ENCODE measurements at places on chromosomes 2 and 18.

- DNase-seq = peak; percentile 83
Measured at GRCh38 chr2:159202568-159203071, 83.9 kb downstream of the WDSUB1 start.

- DNase-seq = peak; percentile 22
Measured at GRCh38 chr18:9535430-9535991, 60.2 kb downstream of the RALBP1 start.

GRCh38 chr18:24446953-24447538, 13.4 kb upstream of the HRH4 start:
- no peak for DNase-seq

DNA sequence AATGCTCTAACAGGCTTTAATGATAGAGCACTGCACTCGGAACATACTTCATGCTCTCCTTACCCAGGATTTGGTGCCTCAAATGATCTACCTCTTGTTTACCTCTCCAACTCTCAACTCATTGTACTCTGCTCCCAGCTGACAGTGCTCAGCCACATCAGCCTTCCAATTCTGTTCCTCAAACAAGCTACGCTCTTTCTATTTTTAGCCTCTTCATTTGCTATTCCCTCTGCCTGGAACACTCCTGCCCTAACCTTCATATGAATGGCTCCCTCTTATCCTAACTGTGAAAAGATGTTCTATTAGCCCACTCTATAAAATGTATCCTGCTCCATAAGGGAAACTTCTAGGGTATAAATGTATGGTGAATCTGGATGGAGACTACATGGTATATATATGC, 42.5 kb downstream of the PIGN start:
- no peak for DNase-seq

- no peak for DNase-seq
Measured at GRCh38 chr2:13714466-13714865, 918.1 kb upstream of the LRATD1 start.

DNA sequence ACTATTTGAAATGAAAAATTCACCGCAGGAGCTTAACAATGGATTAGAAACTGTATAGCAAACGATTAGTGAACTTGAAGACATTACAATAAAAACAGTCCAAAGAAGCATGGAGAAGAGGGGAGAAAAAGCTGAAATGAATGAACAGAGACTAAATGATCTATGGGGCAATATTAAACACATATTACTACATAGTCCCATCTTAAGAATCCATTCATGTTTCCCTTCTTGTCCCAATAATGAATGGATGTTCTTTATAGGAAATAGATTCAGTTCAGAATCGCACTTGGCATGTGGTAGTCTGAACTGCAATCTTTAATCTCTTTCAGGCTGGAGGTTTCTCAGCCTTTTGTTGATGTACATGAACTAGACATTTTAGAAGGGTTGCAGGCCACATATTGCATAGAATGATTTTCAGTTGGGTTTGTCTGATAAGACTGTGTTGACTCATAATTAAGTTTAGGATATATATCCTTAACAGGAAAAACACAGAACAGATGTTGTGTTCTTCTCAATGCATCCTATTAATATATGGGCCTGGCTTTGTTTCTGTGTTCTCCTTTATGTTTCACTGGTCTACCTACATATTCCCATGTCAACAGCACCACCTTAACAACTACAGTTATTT, 27.9 kb downstream of the CCDC88A start:
- no peak for DNase-seq

DNA sequence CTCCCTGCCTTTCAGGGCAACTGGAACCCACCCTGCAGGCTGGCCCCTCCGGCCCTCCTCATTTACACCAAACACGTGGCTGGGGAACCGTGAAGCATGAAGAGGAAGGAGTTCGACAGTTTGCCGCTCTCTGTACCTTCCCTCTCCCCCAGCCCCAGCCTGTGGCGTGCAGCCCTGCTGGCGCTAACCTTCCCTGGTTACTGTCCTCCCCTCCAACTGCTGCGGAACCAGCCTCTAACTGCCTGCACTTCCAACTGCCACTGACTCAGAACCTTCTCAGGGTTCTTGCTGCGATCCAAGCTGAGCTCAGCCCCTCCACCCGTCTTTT, 19.2 kb upstream of the GNAL start:
- no peak for DNase-seq

GRCh38 chr18:35524226-35524625, 26.5 kb upstream of the INO80C start:
- peak; percentile 83 for DNase-seq

GRCh38 chr2:45674035-45674816, 22.8 kb downstream of the PRKCE start:
- no peak for DNase-seq

DNA sequence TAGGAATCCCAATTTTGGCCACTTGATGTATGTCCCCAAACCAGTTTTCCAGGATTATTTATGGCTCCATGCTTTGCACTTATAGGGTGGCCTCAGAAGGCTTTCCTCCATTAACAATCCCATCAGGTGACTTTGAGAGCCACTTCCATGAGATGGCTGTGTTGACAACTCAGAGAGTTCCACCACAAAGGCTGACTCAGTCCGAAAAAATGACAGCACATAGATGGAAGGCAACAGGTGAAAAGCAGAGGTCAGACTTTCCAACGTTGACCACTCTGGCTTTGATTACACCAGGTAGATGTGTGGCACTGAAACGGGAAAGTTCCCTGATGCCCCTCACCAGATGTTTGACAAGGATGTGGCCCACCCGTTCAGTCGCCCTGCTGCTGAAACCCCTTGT, 431.4 kb upstream of the TNP1 start:
- DNase-seq = peak; percentile 42

GRCh38 chr2:133044556-133044955, 374.6 kb upstream of the LYPD1 start:
- no peak for DNase-seq

- DNase-seq = peak; percentile 55
Measured at GRCh38 chr2:241314226-241315092, 1.0 kb downstream of the HDLBP start.

- DNase-seq = no peak
Measured at GRCh38 chr18:11960743-11961380, 20.4 kb upstream of the IMPA2 start.

GRCh38 chr2:129061069-129061768, 742.6 kb upstream of the HS6ST1 start:
- no peak for DNase-seq

- DNase-seq = no peak
Measured at GRCh38 chr2:234805836-234806235, 146.0 kb upstream of the SH3BP4 start.

DNA sequence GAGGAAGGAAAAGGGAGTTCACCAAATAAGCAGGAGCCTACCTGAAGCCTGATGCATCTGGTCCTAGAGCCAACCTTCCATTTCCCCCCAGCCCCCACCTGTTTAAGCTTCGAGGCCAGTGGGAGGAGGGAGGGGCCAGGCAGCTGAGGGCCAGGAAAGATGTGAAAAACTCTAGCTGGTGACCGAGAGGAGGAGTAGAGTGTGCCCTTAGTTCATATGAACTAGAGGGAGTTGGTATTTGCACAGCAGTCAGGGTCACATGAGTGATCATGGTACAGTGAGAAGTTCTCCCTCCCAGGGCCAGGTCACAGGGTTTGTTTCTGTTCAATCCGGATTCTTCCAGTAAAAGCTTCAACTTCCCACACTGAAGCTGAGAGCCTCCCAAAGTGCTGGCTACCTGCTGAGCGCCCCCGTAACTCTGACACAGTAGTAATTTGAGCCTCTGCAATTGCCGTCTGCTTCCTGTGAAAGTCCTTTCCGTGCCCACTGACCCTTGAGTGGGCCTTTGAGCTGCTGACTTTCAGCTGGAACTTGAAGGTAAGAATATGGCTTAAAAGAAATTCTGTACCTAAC, at the start of gene SULT1C2:
Gene SULT1C2, plus strand, starts transcription at position 362 of the 573 bp plus-strand sequence. CDS start 4,773 bp downstream, outside the sequence.
- peak; percentile 99 for DNase-seq

DNA sequence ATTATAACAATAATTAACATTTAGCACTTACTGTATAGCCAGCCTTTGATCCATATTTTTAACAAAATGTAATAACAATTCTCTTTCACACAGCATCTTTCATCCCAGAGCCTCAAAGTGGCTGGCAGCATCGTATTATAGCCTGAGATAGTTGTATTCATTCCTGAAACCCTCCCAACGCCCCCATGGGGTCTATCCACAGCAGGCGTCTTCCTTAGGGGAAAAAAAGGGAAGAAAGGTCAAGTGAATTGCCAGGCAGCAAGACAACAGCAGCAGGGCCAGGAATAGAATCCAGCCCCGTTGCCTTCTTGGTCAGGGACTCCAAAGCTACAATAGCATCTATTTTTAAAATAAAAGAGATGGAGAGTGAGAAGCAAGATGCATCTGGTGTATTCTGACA, 424.4 kb upstream of the ID2 start:
- no peak for DNase-seq

DNA sequence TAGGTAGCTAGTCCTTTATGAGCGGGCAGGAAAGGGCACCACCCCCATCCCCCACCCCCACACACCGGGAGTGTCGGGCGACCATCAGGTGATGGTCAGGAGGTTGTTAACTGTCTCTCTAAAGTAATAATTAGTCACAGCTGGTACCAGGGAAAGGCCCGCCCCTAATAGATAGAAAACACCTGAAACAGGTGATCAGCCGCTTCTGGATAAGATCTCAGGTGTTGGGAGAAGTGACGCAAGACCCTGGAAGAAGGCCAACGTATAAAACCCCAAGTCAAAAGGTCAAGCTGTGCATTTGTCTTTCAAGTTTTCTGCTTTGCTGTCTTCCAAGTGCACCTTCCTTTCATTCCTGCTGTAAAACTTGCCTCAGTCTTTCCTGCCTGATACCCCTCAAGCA, 59.6 kb upstream of the LINC00305 start:
- no peak for DNase-seq

DNA sequence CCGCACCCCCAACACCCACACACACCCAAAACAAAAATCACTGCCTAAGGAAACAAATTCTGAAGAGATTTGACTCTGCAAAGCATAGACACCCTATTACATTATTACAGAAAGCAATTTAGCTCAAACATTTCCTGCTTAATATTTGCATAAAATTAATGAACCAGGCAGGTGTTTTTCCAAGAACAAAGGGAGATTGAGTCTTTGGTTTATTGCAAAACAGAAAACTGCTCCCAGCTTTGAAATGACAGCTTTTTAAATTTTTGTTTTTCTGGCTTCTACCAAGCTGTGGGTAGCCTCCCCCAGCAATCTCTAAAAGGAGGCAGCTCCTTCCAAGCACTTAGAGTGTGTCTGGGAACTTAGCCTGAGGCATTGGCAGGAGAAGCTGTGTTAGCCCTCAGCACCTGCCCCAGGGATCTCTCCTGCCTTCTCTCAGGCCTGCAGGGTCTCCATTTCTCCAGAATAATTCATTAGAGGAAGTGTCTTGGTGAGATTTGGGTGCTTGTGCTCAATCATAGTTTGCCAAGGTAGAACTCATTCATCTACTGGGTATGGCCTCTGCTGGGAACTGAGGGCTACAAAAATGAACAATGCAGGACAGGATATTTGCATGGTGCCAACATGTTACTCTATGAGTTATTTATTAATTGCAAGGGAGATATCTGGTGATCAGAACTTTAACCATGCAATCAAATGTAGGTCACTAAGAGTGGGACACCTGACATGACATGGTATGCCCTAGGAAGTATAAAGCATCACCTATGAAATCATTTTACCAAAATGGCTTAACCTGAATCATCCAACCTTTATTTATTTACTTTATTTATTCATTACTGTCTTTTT, 58.7 kb downstream of the B3GNT2 start:
- peak; percentile 86 for DNase-seq

GRCh38 chr2:208306291-208306690, 40.2 kb downstream of the PIKFYVE start:
- DNase-seq = no peak

DNA sequence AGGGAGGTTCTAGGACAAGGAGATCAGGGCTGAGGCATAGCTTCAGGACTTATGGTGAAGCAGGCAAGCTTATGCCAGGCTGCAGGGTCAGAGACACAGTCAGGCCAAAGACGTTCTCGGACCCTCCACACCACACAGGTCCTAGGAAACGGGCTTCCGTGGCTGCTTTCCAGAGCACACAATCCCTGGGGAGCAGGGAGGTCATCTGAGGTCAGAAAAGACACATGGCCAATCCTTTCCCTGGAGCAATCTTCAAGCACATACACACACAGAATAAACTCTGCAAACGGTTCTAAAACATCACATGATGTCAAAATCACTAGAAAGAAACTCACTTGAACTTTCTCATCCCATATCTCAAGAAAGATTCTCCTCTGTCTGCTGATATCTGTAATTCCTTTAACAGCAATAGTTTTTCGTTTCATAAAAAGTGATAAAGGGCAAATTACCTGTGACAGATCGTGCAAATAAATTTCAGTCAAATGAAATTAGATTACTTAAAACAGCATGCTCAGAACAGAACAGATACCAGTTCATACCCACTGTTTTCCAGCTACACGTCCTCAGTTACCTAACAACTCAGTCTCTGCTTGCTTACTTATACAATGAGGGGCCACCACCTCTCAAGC, 63.9 kb downstream of the MBOAT2 start:
- no peak for DNase-seq

DNA sequence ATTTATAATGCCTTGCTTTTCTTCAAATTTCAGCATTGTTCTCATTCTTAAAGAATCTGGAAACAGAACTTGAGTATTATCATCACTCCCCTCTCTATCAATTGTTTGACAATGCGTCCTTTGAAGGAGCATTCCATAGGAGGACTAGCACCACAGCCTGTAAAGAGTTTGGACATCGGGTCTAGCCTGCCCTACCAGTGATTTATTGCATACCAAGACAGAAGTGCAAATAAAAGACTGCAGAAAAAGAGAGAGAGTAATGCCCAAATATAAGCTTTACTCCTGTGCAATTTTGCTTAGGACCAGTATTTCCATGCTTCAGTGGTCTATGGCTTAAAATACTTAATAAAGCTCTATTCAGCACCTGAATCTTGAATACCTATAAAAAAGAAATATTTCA, 55.4 kb upstream of the MAP2 start:
- DNase-seq = no peak

GRCh38 chr18:23852236-23853045, 162.1 kb upstream of the TTC39C start:
- no peak for DNase-seq

DNA sequence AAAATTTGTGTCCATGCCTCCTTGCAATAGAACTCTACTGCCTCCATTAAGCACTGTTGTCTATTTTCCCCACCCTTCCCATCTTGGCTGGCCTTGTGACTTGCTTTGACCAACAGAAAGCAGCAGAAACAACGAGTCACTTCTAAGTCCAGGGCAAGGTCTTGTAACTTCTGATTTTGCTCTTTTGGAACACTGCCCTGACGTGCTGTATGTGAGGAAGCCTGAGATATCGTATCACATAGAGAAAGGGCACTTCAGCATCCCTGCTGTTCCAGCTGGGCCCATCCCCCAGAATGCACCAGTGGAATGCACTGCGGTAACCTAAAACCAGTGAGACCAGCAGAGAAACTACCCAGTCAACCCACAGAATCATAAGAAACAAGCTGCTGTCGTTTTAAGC, 28.1 kb downstream of the NCKAP1 start:
- peak; percentile 40 for DNase-seq

DNA sequence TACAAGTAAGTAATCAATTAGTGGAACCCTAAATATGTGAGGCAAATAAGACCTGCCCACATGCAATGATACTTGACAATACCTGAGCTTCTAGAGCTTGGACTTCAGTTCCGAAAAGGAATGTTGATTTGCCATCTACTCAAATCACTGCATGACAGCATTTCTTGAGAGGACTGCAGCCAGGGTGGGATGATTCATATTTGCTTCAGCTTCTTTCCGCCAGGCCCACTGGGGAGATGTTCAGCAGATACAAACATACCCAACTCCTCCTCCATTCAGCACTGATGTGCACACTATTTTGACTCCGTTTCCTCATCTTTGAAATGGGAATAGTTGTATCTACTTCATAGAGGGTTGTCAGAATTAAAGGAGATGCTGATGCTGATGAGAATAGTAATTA, 28.8 kb upstream of the TMEM177 start:
- no peak for DNase-seq

GRCh38 chr2:160322320-160322719, 122.2 kb upstream of the ITGB6 start:
- DNase-seq = no peak
